ENCODE measurements at places on chromosomes 13 and 19. TPM values are rescaled to one million over a fixed set of nuclear protein-coding genes. Genes with fewer than 3 reads are reported as not detected.

DNA sequence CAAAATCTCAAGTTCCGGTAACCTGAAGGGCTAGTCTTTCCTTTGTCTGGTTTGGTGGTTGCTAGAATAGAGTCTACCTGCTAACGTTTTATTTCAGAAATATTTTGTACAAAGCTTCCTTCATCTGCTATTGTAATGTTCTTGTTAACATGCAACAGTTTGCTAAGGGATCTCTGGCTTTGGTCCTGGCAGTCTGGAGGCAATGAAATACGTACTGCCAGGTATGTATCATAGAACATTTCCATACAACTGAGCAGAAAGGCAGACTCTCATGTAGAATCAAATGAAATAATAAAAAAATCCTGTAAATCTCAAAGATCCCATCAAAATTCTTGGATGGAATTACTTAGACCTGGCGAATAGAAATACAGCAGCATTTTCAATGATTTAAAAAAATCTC is 8.8 kb upstream of the CSNK1A1L start:
- no peak overlapping the region for H3K4me3 ChIP-seq
- DNase-seq = no peak
- H3K27me3 ChIP-seq = no peaks in the 10 kb centered on the region
- no peak overlapping the region for H3K27ac ChIP-seq

DNA sequence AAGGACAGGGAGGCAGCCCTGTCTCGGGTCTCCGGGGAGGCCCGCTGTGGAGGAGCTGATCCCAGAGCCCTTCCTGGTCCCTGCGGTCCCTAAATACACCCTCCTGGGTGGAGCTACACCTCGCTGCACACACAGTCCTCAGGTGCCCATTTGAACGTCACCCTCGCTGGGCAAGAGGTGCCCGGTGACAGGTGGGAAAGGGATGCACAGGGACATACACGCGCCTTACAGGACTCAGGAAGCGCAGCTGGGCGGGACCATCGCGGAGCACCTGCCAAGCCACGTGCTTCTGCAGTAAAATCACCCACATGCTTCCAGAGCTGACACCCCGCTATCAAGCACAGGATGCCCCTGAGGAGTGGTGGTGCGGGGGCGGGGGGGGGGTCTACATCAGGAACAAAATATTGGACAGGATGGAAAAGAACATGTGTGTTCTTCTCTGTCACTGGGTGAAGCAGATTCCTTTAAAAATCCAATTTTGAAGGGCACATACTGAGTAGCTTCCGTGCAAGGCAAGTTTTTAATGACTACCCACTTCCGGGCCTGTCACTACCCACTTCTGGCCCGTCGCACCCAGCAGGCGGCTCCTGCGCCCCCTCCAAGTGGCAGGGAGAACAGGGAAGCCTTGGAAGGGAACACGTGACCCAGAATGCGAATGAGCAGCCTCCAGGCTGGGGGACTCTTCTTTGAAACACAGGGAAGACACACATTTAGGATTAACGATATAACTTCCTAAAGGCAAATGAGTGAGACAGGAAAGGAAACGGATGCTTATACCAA is 78.9 kb downstream of the COL4A1 start:
- DNase-seq = no peak
- H3K4me3 ChIP-seq = no peak overlapping the region
- no peaks in the 10 kb centered on the region for H3K4me1 ChIP-seq

- no peaks in the 10 kb centered on the region for H3K4me1 ChIP-seq
- no peaks in the 10 kb centered on the region for H3K36me3 ChIP-seq
- H3K4me3 ChIP-seq = no peak overlapping the region
- H3K27ac ChIP-seq = no peak overlapping the region
- DNase-seq = peak; percentile 5
These were observed 5.7 kb upstream of the ZNF792 start for GRCh38 chr19:34969721-34970120.

GRCh38 chr19:21047716-21048115 is 27.3 kb downstream of the ZNF430 start:
- no peaks in the 10 kb centered on the region for H3K27me3 ChIP-seq
- H3K27ac ChIP-seq = no peak overlapping the region
- no peak for DNase-seq
- H3K36me3 ChIP-seq = no peaks in the 10 kb centered on the region
- H3K4me3 ChIP-seq = no peak overlapping the region

DNA sequence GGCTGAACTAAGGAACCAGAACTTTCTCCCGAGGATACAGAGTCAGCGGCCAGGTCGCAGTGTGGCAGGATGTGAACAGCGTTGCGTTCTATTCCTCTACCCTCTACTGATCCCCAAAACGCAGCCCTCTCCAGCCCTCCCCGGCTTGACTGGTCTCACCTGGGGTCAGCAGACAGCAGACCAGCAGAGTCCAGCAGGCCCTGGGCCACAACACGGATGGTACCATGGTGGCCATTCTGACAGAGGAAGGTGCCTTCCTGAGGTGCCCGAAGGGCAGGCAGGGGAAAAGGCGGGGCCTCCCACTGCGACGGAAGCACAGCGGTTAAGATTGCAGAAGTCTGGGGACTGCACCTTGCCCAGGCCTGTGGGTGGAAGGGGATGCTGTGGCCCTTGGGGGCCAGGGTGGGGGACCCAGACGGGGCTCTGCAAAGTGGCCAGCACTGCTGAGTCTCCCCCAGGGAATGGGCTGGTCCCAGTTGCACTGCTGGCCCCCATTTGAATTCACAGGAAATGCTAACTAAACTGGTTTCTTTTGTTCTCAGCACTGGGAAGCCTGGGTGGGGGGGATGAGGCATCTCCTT is at the start of gene ICAM3:
ICAM3 (minus strand) TSS at position 245 of the 581 bp plus-strand sequence; CDS start at position 235, 10 bp downstream.
- no peaks in the 10 kb centered on the region for H3K36me3 ChIP-seq
- H3K4me3 ChIP-seq = peak within 1 kb of the TSS; percentile 14
- H3K4me1 ChIP-seq = no peaks in the 10 kb centered on the region

- no peak overlapping the region for H3K4me3 ChIP-seq
- no peak overlapping the region for H3K27ac ChIP-seq
- no peaks in the 10 kb centered on the region for H3K4me1 ChIP-seq
- no peaks in the 10 kb centered on the region for H3K36me3 ChIP-seq
- no peak for DNase-seq
These were observed 62.4 kb downstream of the AKAP11 start for GRCh38 chr13:42334329-42334706.

DNA sequence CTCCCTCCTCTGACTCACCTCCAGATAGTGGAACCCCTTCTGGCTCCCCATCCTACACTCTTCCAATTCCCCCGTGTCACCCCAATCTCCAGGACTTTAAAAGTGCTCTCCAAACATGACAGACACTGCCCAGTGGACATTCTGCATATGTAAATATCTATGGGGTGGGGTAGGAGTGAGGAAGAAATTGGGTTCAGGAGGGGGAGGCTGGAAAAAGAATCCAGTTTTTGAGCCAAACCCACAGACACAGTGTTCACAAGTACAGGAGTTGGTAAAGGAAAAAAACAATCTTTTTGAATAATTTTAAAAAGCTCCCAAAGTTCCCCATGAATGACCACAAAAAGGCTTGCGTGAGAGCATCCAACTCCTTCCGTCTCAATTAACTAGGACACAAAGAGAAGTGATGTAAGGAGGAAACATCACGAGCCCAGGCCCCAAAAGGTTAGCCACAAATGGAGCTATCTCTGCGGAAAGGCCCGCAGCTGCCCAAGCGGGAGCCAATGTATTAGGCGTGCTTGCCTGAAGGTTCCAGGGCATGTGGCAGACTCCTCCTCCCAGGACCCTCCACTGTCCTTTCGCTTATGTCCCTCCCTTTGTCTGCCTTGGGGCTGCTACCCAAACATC is 18.0 kb downstream of the ZC3H4 start:
- H3K4me1 ChIP-seq = peaks cover 34% of the 10 kb centered on the region
- no peak for DNase-seq
- H3K27ac ChIP-seq = peak overlapping the region; percentile 91
- H3K27me3 ChIP-seq = no peaks in the 10 kb centered on the region
- H3K36me3 ChIP-seq = no peaks in the 10 kb centered on the region

GRCh38 chr13:57846600-57847173 is 215.1 kb downstream of the PCDH17 start:
- H3K4me3 ChIP-seq = no peak overlapping the region
- H3K27ac ChIP-seq = no peak overlapping the region
- no peaks in the 10 kb centered on the region for H3K27me3 ChIP-seq
- no peaks in the 10 kb centered on the region for H3K36me3 ChIP-seq

DNA sequence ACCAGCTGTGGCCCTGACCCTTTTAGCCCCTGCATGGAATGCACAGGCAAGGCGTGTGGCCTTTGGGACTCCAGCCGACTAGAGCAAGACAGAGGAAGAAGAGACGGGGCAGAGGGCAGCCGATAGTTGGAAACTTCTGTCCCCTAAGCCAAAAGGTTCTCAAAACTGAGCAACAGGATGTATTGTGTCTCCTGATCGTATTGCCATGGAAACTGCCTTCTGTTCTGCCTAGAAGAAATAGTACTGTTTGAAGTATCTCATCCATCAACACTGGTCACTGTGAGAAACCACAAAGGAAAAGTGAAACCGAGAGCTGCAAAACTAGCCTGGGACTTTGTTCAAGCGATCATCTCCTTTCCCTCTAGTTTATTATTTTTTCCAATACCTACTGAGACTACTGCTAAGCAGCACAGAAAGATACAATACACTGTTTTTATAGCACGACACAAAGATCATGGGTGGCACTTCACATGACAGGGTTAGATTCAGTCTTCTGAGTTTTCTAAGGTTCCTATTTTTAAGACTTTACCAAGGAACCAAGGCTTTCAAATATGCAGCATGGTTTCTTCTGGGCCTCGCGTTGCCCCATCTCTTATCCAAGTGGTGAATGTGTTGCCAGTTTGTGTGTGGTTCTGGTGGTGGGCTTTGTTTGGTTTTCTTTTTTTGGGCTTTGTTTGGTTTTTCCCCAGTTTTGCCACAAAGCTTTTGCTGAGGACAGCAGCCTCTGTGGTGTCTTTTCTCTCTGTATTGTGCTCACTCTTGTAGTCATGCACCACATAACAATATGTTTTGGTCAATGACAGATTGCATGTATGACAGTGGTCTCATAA is 49.3 kb upstream of the GPR183 start:
- DNase-seq = no peak
- H3K4me1 ChIP-seq = no peaks in the 10 kb centered on the region
- no peaks in the 10 kb centered on the region for H3K27me3 ChIP-seq
- H3K4me3 ChIP-seq = no peak overlapping the region
- H3K27ac ChIP-seq = peak overlapping the region; percentile 58

- peak overlapping the region; percentile 65 for H3K27ac ChIP-seq
- no peaks in the 10 kb centered on the region for H3K4me1 ChIP-seq
- H3K4me3 ChIP-seq = no peak overlapping the region
- H3K36me3 ChIP-seq = no peaks in the 10 kb centered on the region
- peak; percentile 46 for DNase-seq
These were observed 4.2 kb downstream of the FPR3 start for GRCh38 chr19:51799034-51799773.

DNA sequence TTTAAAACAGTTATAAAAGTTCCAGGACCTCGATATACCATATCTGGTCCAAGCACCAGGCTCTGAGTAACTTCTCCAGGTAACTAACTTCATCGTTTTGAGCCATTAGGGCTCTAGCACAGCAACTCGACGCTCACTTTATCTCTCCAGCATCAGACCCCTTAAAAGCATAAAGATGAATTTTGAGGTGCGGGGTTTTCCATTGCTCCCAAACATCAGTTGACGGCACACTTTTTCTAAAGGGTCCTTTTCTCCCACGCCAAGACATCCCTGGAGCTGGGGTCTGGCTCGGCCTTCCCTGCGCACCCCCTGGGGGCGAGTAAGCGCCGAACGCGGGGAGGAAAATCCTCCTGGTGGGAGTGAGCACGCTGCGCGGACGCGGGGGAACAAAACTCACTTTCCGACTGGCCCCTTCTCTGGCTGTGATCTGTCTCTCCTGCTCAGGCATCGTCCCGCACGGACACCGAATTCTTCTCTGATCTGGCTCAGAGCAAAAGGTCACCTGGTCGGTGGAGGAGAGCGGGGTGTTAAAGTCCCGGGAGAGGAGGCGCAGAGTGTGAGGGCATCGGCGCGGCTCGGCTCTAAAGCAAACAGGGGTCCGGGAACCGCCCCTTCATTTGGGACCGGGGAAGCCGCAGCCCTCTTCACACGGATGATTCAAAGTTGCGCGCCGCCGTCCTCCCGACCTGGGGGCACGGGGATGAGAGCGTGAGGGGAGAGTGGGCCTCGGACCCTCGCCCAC is at the start of gene ATP7B:
ATP7B (minus strand) TSS at position 561 of the 742 bp plus-strand sequence; CDS start at position 448, 113 bp downstream.
- H3K36me3 ChIP-seq = no peaks in the 10 kb centered on the region
- H3K4me3 ChIP-seq = peak within 1 kb of the TSS; percentile 99
- peak within 1 kb of the TSS; percentile 54 for H3K27ac ChIP-seq
- peaks cover 5% of the 10 kb centered on the region for H3K4me1 ChIP-seq
- DNase-seq = peak; percentile 41
- no peaks in the 10 kb centered on the region for H3K27me3 ChIP-seq

DNA sequence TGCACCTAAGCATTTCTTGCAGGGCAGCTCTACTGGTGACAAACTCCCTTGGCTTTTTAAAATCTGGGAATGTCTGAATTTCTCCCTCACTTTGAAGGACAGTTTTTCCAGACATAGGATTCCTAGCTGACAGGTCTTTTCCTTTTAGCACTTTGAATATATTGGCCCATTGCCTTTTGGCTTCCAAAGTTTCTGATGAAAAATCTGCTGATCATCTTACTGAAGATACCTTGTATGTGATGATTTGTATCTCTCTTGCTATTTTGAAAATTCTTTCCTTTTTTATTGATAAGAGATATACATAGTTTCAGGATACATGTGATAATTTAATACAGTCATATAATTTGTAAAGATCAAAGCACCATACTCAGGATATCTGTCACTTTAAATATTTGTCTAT is 211.1 kb downstream of the ZIC5 start:
- H3K4me1 ChIP-seq = no peaks in the 10 kb centered on the region
- H3K36me3 ChIP-seq = no peaks in the 10 kb centered on the region
- H3K27me3 ChIP-seq = no peaks in the 10 kb centered on the region
- DNase-seq = no peak

GRCh38 chr13:67996101-67996500 is 766.0 kb upstream of the PCDH9 start:
- no peaks in the 10 kb centered on the region for H3K27me3 ChIP-seq
- DNase-seq = no peak
- no peaks in the 10 kb centered on the region for H3K36me3 ChIP-seq
- H3K4me1 ChIP-seq = no peaks in the 10 kb centered on the region

- H3K27ac ChIP-seq = no peak overlapping the region
- no peaks in the 10 kb centered on the region for H3K27me3 ChIP-seq
- H3K36me3 ChIP-seq = no peaks in the 10 kb centered on the region
- H3K4me1 ChIP-seq = no peaks in the 10 kb centered on the region
These were observed 1700.1 kb upstream of the SLC10A2 start for GRCh38 chr13:104766319-104766718.

The NOTCH3 gene
- 4.4 TPM for total RNA-seq

The PRTN3 gene
- total RNA-seq = not detected

The KCNN4 gene
- total RNA-seq = 60.9 TPM

The TTC9B gene
- 0.69 TPM for total RNA-seq
